GF-D8 (cell line): ENCODE measurements at places on chromosomes 12 and 14.

DNA sequence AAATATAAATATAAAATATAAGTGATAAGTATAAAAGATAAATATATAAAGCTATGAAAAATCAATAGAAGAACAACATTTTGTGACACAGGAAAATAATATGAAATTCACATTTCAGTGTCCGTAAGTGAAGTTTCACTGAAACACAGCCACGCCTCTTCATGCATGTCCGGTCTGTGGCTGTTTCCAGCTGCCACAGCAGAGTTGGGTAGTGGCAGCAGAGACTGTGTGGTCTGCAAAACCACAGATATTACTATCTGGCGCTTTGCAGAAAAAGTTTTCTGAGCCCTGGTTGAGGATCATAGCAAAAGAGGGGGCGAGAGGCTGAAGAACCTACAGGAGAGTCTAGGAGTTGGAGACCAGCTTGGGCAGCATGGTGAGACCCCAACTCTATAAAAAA lies 780 bp downstream of the SERPINA4 start:
- DNase-seq: no peak

- no peak for DNase-seq
Measured at GRCh38 chr14:25049568-25050268, at the start of gene STXBP6. TSS of gene STXBP6 (minus strand) at chr14:25050147. CDS start at chr14:24974818, 75,329 bp downstream.

DNA sequence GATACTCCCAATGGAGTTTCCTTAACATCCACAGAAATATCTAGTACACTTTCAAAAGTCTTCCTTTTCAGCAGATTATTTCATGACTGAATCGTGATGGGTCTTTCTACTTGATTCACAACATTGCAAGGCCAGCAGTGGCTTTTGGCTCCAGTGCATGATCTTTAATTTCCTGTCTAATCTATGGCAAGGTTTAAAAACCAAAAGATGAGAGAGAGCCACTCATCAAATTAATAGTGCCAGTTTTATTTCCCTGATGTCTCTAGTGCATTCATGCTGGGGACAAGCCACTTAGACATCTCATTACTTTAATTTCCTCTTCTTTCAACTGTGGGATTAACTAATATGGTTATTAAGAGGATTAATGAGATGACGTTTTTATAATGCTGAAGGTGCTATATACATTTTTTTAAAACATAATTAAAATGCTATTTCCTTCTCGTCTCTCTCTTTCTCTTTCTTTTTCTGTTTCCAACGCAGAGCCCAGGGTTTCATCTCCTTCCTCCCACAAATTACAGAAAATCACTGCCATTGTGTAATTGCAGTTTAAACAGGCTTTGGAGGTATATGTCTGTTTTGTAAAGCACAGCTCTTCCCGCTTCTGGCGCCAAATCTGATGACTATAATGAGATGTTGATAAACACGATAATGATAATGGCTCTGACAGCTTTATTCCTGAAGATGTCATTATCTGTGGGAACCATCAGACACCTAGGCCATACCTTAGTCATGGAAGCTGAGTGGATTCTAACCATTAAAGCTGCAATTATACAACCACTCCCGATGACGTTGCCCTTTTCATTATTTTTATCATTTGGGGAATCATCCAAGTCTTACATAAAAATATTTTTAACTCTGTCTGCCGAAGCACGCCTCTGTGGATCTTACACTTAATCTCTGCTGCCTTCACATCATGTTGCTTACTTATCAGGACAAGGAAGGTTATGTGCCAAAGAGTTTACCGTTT lies 103.1 kb upstream of the PPM1H start:
- no peak for DNase-seq

DNA sequence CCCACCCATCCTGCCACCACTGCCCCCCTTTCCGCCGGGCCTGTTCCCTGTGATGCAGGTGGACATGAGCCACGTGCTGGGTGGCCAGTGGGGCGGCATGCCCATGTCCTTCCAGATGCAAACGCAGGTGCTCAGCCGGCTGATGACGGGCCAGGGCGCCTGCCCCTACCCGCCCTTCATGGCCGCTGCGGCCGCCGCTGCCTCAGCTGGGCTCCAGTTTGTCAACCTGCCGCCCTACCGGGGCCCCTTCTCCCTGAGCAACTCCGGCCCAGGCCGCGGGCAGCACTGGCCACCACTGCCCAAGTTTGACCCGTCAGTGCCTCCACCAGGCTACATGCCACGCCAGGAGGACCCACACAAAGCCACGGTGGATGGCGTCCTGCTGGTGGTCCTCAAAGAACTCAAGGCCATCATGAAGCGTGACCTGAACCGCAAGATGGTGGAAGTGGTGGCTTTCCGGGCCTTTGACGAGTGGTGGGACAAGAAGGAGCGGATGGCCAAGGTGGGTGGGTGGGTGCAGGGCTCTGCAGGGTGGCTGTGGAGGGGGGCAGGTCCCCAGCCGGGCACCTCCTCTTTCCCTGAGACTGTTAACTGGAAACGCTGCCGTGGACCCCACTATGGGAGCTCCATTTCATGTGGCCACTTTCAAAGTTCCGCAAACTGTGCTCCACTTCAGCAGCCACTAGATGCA lies 10.8 kb downstream of the SETD1B start:
- no peak for DNase-seq

DNA sequence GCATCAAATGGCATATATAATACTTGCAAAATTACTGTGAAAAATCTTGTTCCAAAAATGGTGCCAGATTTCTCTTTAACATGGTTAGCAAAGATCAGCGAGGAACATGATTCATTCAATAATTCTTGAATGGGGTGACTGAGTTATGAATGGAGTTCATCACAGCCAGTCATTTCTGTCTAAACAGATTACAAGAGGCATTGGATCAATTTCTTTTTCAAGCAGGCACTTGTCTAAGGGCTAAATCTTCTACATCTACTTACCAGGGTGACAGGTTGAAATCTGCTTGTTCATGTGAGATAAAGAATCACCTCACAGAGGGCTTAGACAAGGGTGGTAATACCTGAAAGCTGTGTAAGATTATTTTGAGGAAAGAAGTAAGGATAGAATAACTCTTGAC lies 247.7 kb downstream of the ATP23 start:
- no peak for DNase-seq
